ENCODE measurements at places on chromosomes 11 and 22.

DNA sequence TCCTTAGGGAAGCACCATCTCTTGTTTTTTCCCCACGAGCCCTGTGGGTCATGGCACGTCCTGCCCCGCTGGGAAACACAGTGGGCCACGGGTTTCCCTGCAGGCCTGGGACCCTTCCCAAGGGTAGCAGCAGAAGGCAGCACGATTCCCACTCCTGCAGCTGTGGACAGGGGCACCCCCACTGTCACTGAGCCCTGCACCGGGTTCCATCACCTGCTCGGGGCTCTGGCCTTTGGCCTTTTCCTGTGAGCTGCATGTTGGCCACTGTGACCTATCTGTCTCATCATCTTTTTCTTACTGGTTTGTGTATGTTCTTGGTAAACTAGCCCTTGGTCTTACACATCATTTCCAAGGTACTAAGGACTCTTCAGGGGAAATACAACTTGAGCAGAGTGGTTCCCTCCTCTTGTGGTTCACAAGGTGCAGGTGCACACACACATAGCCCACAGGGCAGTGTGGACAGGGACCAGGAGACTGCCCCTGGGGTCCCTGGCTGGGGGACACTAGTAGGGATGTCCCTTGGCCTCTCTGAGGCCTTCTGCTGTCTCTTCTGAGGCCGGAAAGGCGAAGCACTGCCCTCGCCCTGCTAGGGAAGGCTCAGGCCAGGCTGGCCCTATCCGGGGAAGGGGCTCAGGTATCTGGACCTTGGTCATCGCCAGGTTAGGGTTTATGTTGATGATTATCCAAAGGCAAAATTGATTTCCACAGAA is 19.0 kb upstream of the TXNRD2 start:
- no peak for DNase-seq

GRCh38 chr11:1009991-1010390 is 26.5 kb downstream of the MUC6 start:
- DNase-seq, result no peak

DNA sequence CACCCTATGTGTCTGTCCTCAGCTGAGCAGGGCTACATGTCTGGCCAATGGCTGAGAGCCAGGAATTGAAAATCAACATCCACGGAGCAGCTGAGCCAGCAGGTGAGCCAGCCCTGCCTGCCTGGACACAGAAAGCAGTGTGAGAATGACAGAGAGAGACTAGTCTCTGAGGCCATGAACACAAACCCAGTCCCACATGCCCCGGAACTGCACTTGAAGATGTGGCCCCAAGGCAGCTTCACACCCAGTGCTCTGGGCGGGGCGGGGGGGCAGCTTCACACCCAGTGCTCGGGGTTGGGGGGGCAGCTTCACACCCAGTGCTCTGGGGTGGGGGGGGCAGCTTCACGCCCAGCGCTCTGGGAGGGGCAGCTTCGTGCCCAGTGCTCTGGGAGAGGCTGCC is 37.6 kb downstream of the TRMU start:
- peak; percentile 46 for DNase-seq

DNA sequence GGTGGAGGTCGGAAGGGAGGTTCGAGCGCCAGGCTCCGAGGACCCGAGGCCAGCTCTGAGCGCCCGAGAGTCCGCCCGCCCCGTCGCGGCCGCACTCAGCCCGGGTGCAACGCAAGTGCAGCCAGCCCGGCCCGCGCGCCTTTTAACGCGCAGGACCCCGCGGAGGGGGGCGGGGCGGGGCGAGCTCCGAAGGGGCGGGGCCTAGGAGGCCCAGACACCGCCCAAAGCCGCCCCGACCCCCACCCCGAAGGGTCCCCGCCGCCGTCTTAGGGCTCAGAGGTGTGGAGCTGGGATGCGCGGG is at the start of gene PHOX2A:
Gene PHOX2A (minus strand): TSS at position 117 of the 301 bp plus-strand sequence. CDS start 172 bp downstream, outside the sequence.
- no peak for DNase-seq

DNA sequence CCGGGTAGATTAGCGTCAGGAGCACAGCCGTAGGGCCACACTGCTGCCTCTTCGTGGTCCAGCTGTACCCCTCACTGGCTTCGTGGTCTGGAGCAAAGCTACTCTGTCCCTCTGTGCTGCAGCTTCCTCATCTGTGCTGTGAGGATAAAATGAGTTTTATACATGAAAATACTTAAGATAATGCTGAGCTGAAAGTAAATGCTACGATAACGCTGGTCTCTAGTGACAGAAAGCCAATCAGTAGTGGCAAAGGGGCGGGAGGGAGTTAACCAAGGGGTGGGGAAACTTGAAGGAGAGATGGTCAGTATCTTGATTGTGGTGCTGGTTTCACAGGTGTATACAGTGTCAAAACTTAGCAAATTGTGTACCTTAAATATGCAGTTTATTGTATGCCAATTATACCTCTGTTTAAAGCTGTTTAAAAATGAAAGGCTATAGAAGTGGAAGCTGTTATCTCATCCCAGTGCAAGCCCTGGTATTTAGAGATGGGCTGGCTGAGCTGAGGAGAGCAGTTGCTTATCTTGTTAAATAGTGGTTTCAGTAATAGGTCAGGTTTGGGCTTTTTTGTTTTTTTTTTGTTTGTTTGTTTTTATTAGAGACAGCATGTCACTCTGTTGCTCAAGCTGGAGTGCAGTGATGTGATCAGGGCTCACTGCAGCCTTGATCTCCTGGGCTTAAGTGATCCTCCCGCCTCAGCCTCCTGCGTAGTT is 36.7 kb downstream of the ACO2 start:
- DNase-seq, result no peak

DNA sequence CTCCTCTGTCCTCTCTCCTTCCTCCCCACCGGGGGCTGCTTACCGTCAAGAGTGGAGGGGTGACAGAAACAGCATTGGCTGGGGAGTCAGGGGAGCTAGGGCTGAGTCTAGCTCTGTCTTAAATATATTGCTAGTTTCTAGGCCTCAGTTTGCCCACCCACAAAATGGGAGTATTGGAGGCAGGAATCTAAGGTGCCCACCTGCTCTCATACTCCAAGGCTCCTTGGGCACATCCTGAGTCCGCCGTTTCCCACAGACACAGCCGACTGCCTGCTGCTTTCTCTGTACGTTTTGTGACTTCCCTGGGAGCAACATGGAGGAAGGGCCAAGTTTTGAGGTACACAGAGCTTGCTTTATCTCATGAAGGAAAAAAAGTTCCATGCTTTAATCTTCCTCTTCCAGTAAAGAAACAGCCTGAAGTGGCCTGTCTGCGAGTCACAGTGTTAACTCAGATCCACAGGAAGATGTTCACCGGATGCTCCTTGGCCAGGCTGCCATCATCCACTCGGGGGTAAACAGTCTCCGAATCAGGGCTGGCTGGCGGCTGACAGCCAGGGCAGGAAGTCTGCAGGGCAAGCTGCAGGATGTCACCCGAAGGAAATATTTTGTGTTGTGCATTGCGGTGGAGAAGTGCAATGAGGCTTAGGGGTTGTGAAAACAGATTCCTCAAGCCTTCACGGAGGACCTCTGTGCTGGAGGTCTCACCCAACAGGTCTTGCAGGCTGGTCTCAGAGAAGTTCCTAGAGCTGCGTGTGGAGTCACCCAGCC is 11.0 kb upstream of the CERK start:
- DNase-seq, result peak; percentile 80

- no peak for DNase-seq
Observed at GRCh38 chr11:107706531-107706930, 5.3 kb downstream of the SLN start.

GRCh38 chr11:66556086-66556485 is 9.4 kb downstream of the ACTN3 start:
- DNase-seq, result no peak

DNA sequence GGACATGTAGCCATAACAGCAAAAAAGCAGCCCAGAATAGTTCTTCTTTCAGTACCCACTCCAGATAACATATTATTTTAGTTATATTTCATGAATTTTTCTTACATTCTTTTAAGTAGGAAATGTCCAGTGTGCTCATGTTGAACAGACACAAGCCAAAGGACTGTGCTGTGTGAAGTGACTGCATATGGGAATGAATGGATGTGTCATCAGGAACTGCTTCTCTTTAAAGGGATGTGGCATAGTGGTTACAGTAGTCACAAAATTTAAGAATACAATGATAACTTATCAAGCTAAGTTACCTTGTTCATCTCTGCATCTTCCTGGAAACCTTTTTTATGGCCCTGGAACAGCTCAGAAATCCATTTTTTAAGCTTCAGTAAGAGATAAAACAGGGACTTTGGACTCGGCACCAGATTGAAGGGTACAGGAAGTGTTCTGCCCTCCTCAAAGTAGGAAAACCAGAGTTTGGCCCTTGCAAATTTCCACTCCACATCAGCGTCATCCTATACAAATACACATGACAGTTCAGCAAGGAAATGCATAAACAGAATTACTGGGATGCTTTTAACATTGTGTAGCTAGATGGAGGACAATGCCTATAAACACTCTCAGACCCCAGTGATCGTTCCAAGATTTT is 112.8 kb downstream of the TRPC6 start:
- DNase-seq, result no peak

DNA sequence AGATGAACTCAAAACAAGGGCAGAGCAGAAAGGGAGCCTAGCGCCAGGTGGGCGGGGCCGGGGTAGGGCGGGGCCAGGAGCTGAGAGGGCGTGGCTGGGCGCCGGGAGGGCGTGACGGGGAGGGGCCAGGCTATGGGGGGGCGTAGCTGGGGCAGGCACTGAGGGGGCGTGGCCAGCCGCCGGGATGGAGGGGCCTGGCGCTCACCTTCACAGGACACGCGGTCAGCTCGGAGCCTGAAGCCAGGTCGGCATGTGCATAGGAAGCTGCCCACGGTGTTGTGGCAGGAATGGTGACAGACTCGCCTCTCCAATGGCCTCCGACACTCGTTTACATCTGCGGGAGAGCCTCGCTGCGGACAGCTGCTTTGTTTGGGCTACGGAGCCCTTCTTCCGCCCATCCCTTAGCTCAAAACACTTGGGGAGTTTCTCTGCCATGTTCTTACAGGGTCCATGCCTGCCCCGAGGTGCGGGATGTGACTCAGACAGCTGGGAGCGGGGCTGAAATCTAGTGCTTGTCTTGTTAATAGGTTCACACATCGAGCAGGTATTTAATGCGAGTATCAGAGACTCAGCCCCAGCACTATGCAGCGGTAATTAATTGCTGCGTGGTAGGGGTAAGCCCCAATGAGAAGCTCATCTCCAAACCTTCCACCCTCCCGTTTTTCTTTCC is 13.4 kb downstream of the VWCE start:
- no peak for DNase-seq

DNA sequence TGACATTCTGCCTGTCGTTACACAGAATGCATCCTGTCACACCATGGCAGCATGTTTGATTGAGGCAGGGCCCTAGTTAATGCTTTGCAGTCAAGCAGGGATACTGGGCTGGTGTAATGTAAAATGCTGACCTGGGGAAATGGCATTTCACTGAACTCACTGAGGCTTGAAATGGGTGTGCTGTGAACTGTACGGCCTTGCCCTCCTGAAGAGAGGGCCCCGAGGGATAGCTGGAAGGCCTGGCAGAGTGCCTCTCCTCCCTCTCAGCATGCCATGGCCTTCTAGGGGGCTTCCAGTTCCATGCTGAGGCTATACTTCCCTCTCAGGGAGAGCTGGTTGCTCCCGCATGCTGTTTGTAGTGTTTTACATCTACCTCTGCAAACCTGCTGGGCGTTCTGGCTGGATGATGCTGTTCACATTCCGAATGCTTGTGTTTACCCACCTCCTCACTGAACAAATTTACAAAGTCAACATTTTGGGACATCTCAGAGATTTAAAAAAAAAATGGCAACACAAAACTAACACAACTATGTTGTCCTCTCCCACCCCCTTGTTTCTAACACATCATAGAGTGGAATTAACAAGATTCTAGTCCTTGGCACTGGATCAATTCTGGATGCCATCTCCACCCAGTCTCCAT is 416.7 kb upstream of the CADM1 start:
- no peak for DNase-seq

- peak; percentile 33 for DNase-seq
Observed at GRCh38 chr11:72333661-72334060, 89.7 kb upstream of the PHOX2A start.

DNA sequence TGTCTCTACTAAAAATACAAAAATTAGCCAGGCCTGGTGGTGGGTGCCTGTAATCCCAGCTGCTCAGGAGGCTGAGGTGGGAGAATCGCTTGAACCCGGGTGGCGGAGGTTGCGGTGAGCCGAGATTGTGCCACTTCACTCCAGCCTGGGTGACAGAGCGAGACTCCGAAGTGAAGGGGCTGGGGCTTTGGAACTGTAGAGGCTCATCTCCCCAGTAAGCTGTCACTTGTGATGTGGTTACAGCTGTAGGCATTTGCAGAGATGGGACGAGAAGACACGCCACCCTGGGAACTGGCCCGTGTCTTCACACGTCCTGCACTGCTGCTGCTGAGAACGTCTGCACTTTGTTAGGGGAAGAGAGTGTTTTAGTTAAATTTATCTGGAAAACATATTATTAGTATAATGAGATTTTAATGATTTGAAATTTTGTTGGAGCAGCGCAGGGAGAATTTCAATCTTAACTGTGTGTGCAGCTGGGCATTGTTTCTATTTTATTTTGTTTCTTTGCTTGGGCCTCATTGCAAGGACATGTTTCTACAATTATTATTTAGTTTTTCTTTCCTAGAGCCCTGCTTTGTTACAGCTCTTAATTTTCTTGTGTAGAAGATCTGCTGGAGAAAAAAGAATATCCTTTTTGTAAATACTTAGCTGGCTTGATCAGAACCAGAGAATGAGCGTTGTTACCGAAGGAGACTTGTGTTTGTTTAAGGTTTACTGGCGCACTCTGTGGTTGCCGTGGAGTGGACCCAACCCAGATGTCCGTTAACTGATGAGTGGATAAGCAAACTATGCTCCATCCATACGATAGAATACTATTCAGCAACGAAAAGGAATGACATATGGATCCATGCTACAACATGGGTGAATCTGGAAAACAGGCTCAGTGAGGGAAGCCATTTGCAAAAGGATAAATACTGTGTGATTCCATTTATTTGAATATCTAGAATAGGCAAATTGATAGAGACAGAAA is 18.4 kb downstream of the PARVB start:
- no peak for DNase-seq

GRCh38 chr11:36376888-36377758 is 81.0 kb downstream of the PRR5L start:
- DNase-seq, result peak; percentile 80

DNA sequence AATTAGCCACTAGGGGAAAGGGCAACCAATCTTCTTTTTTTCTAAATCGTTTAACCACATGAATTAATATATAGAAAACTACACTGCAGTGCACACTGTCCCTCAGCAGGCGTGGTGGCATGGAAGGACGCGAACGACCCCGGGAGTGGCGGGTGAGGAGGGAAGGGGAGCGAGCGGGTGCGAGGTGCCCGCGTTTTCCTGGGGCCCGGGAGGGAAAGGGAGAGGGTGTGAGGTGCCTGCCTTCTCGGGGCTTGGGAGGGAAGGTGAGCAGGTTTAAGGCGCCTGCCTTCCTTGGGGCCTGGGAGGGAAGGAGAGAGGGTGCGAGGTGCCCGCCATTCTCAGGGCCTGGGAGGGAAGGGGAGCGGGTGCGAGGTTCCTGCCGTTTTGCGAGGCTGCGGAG is 765 bp downstream of the GAB4 start:
- no peak for DNase-seq

GRCh38 chr22:44261861-44262595 is 50.7 kb downstream of the SHISAL1 start:
- DNase-seq, result no peak

- DNase-seq, result no peak
Observed at GRCh38 chr11:132343445-132344175, 973.2 kb downstream of the NTM start.

GRCh38 chr11:113840932-113841664 is 34.3 kb downstream of the USP28 start:
- DNase-seq, result no peak
